ENCODE measurements at places on chromosomes 2 and 18. TPM values are rescaled to one million over a fixed set of nuclear protein-coding genes. Genes with fewer than 3 reads are reported as not detected.

CRYGC gene
- not detected for total RNA-seq

DNA sequence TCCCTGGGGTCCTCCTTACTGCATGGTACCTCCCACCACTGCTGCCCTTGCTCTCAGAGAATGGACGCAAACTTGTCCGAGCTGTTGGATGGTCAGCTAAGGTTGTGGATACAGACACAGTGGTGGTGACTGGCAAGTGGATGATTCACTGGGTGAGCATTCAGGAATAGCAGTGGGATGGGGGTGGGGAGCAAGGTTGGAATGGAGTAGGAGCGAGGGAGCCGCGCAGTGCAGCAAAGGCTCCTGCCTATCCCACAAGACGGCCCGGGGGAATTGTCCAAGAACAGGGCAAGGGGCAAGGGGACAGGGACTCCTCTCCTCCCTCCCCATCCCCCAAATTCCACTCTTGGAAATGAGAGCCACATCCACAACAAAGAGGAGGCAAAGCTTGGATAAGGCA lies 102.2 kb downstream of the PIEZO2 start:
- H3K27ac ChIP-seq = no peak overlapping the region
- H3K4me3 ChIP-seq = no peak overlapping the region
- no peaks in the 10 kb centered on the region for H3K4me1 ChIP-seq
- H3K36me3 ChIP-seq = no peaks in the 10 kb centered on the region
- no peaks in the 10 kb centered on the region for H3K27me3 ChIP-seq

DNA sequence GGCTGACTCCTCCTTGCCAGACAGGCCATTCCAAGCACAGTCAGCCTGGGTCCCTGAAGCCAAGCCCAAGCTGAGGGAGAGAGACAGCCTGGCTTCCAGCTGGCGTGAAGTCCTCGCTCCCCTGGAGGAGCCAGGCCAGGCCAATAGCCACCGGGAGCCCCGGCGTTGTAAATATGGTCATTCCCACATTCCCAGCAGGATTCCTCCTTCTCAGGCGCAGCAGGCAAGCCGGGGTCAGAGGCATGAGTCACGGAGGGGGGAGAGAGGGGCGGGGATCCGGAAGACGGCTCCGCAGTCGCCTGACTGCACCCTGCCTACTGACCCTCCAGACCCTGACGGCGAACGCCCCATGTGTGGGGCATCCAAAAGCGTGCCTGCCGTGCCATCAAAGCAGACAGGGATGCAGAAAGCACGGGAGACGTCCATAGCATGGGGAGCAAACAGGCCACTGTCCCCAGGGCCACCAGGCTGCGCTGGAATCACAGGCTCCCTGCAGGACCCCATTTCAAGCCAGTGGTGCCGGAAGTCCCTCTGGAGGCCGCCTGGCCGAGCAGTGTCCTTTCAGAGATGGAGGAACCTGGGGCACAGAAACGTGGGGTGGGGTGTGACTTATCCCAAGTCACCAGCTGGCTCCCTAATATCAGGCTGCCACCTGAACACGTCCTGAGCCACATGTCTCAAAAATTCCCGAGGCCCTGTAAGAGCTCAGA lies 48.2 kb downstream of the TWIST2 start:
- no peak overlapping the region for H3K4me3 ChIP-seq
- H3K27me3 ChIP-seq = no peaks in the 10 kb centered on the region
- no peaks in the 10 kb centered on the region for H3K36me3 ChIP-seq
- H3K27ac ChIP-seq = no peak overlapping the region
- peak; percentile 57 for DNase-seq

- H3K4me3 ChIP-seq = no peak overlapping the region
- DNase-seq = no peak
These were observed 22.6 kb downstream of the EIPR1 start for GRCh38 chr2:3354986-3355385.

GRCh38 chr2:75560768-75561565 lies at the start of gene EVA1A:
EVA1A (minus strand) TSS chr2:75560939; CDS start chr2:75518140, 42,799 bp downstream.
- DNase-seq = peak; percentile 80
- H3K27me3 ChIP-seq = peaks cover 42% of the 10 kb centered on the region
- no peaks in the 10 kb centered on the region for H3K36me3 ChIP-seq
- H3K27ac ChIP-seq = no peak within 1 kb of the TSS
- peak within 1 kb of the TSS; percentile 77 for H3K4me3 ChIP-seq
- H3K4me1 ChIP-seq = peaks cover 4% of the 10 kb centered on the region

ABCA12 gene
- total RNA-seq = not detected

TSPYL6 gene
- not detected for total RNA-seq

DNA sequence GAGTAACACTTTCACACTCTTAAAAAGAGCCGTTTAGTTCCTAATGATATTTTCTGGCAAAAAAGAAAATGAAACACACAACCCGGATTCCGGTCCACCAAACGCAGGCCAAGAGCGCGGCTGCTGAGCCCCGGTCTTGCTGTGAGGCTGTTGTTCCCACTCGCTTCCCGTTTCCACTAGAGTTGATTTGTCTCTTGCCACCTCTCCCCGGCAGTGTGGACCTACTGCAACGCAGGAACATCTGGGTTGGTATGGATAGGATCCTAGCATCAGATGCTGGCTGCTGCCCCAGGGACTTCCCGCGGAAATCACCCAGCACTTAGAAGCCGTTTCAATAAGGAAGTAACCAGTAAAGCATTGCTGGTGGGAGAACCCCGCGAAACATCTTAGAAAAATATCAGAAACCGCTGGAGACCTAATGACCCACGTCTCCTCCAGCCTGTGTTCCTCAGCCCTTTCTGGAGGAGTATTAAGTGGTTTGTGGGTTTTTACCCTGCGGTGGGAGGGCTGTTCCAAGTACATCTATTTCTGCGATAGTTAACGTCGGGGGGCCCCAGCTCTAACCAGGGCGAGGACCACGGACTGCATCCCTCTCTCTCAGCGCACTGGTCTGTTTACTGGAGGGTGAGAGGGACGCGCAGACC lies 939 bp downstream of the DOCK10 start:
- H3K27me3 ChIP-seq = peaks cover 90% of the 10 kb centered on the region
- peak; percentile 43 for DNase-seq
- peaks cover 10% of the 10 kb centered on the region for H3K4me1 ChIP-seq
- peak overlapping the region; percentile 69 for H3K4me3 ChIP-seq

- H3K27me3 ChIP-seq = no peaks in the 10 kb centered on the region
- H3K36me3 ChIP-seq = no peaks in the 10 kb centered on the region
- H3K4me1 ChIP-seq = peaks cover 6% of the 10 kb centered on the region
- no peak for DNase-seq
These were observed 196.9 kb downstream of the CTIF start for GRCh38 chr18:48735681-48736255.

GRCh38 chr2:204010628-204011560 lies 74.3 kb downstream of the ICOS start:
- no peak overlapping the region for H3K27ac ChIP-seq
- H3K27me3 ChIP-seq = no peaks in the 10 kb centered on the region
- H3K4me1 ChIP-seq = no peaks in the 10 kb centered on the region
- no peak for DNase-seq
- no peak overlapping the region for H3K4me3 ChIP-seq

DNA sequence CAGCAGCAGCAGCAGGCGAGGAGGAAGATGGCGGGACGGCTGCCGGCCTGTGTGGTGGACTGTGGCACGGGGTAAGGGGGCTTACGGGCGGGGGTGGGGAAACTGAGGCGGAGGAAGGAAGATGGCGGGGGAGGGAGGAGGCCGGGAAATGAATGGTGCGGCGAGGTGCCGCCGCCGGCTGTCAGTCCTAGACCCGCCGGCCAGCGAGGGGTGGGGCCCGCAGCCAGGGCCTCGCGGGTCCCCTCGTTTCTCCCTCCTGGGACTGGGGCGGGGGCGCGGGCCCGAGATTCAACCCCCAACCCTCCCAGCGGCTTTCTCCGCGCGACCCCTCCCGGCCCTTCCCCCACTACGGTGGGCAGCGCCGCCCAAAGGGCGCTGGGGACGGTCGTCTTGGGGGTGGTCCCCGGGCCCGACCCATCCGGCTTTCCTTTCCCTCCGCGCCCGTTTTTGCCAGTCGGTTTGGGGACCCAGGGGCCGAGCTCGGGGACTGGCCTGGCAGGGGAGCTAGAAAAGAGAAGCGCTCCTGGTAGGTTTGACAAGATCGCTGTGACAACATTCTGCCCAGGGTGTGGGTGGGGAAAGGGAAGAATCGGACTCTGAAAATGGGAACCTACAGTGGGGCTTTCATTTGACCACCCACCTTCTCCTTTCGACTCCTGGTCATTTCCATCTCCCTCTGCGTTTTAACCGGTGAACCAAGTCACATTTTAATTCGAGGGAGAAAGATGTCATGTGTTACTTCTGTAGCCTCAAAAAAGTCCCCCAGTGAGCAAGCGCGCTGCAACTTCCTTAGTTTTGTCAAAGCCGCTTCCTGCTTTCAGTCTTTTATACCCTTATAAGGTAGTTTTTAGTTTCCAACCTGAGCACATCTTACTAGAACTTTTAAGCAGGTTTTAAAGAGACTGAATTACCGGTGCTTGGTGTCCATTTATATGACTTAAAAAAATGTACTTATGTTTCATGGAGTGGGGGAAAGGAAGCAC lies 655 bp downstream of the ACTR3 start:
- peaks cover 19% of the 10 kb centered on the region for H3K4me1 ChIP-seq
- H3K4me3 ChIP-seq = peak overlapping the region; percentile 75
- peak overlapping the region; percentile 91 for H3K27ac ChIP-seq
- H3K27me3 ChIP-seq = no peaks in the 10 kb centered on the region
- DNase-seq = peak; percentile 80
- no peaks in the 10 kb centered on the region for H3K36me3 ChIP-seq

- H3K27me3 ChIP-seq = no peaks in the 10 kb centered on the region
- H3K4me1 ChIP-seq = no peaks in the 10 kb centered on the region
- no peak for DNase-seq
- H3K36me3 ChIP-seq = no peaks in the 10 kb centered on the region
- H3K4me3 ChIP-seq = no peak overlapping the region
- H3K27ac ChIP-seq = no peak overlapping the region
These were observed 17.4 kb downstream of the TTC39C start for GRCh38 chr18:24031916-24032315.

RFX8 gene
- 0.37 TPM for total RNA-seq

SERPINB2 gene
- not detected for total RNA-seq
